Fibroblast of lung (primary cell): ENCODE measurements at places on chromosomes 6 and 20.
A peak's percentile ranks its signal among the peaks of the same experiment; 100 is the strongest.

DNA sequence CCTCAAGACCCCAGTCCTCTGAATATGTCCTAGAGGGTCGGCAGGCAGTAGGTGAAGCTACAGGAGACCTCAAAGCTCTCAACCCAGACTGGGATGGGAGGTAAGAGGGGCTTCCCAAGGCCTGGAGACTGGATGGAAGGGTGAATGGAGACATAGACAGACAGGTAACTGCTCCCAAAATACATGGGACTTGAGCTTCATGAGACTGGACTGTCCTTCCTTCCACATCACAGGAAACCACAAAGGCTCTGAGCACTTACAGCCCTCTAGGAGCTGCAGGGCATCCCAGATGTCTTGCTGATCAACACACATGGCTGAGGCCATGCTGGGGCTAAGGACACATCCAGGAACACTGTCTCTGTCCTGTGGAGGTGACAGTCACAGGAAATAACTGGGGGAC, 11.6 kb downstream of the HSPA12B start:
- DNase-seq, result no peak

DNA sequence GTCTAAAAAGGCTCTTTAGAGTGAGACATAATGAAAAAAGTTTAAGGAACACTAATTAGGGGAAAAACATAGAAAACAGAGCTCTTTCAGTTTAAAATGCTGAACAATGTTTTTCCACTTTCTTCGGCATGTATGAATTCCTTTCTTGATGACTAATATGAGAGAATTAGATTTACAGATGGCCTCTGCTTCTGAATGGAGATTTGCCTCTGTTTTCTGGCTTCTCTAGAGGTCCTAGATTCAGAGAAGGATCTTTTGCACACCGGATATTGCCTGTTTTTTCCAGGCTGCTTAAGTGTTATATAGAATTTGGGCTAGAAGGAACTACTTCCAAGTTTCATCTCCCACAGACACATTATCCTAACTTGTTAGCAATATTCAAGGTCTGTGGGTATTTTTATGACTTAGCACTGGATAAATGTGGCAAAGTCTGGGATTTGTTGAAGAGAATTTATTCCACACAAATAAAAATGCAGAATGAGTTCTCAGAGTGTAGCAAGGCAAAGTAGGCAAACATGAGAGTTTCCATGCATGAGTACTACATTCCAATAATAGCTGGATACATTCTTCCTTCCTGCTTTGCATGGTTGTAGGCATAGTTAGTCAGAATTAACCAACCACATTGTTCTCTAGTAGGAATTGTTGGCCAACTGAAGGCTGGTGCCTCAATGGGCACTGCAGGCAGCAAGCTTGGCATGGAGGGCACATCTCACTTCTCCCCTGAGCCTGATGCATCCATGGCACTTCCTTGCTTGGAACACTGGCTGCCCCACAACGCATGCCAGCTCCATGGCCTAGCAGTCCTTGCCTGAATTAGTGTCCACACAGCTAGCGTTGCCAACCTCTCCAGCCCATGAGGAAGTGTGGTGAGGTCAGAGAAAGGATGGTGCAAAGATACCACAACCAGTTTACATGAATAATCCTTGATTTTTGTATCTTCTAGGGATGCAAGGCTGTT, 224.2 kb downstream of the CLIC5 start:
- DNase-seq, result peak; percentile 89

DNA sequence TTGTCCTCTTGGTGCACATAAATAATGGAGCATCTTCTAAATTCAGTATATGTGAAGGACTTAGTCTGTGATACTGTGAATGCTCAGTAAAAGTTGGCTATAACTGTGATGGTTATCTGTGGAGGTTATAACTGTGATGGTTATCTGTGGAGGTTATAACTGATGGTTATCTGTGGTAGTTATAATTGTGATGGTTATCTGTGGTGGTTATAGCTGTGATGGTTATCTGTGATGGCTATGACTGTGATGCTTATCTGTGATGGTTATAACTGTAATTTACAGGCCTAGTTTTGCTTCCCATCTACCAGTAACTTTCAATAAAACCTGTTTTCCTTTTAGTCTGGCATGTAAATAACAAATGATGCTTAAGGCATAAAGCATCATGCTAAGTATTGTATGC, 16.5 kb downstream of the PTK7 start:
- DNase-seq, result no peak

- no peak for DNase-seq
Measured at GRCh38 chr6:36267731-36268477, 2.0 kb upstream of the PNPLA1 start.

DNA sequence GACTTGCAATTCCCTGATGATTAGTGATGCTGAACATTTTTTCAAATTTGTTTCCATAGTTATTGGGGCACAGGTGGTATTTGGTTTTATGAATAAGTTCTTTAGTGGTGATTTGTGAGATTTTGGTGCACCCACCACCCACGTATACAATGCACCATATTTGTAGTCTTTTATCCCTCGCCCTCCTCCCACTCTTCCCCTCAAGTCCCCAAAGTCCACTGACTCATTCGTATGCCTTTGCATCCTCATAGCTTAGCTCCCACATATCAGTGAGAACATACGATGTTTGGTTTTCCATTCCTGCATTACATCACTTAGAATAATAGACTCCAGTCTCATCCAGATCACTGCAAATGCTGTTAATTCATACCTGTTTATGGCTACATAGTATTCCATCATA, 167.3 kb downstream of the MYLK4 start:
- no peak for DNase-seq

DNA sequence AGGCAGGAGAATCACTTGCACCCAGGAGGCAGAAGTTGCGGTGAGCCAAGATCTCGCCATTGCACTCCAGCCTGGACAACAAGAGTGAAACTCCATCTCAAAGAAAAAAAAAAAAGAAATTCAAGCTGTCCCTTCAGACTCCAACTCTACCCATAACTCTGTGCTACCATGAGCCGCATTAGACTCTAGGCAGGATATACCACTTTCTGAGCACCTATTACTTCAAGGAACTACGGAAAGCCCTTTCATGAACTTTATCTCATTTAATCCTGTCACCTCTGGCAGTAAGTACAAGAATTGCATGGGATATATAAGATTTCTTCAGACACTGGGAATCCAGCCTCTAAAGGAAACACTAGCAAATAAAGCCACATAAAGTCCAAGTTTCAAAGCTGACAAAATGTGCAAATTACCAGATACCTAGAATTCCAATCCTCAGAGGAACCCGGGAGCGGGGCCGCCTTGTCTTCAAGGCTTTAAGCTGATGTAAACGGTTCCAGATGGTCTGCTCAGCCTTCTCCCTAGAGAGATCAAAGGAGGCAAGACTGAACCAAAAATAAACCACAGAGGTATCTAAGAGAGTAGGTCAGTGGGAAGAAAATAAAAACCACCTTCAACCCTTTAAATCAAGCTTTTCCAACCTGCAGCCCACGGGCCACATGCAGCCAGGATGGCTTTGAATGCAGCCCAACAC, 9.4 kb downstream of the CDK5RAP1 start:
- peak; percentile 78 for DNase-seq

- DNase-seq, result peak; percentile 77
Measured at GRCh38 chr6:121691126-121691551, 255.7 kb downstream of the GJA1 start.

- DNase-seq, result no peak
Measured at GRCh38 chr6:84560436-84561390, 203.7 kb downstream of the TBX18 start.

- peak; percentile 64 for DNase-seq
Measured at GRCh38 chr6:159249128-159249527, 79.9 kb downstream of the FNDC1 start.

DNA sequence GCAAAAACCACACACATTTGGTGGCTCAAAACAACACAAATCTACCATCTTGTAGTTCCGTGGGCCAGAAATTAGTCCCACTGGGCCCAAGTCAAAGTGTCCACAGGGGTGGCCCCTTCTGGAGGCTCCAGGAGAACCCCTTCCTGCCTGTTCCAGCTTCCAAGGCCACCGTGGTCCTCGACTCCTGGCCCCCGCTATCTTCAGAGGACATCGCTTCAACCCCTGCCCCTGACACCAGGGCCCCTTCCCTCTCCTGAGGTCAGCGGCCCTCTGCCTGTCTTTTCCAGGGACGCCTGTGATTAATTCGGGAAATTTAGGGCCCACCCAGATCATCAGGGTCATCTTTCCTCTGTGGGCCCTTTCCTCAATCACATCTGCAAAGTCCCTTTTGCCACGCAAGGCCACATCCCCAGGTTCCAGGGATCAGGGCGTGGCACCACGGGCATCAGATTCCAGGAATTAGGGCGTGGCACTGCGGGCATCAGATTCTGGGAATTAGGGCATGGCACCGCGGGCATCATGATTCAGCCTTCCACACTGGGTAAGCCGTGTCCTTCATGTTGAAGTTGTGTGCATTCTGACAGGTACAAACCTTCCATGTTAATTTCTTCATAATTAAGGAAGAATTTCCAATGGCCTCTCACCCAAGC, 59.9 kb upstream of the SMOC2 start:
- DNase-seq, result no peak

GRCh38 chr20:21503345-21503744, 10.5 kb downstream of the NKX2-2 start:
- DNase-seq, result no peak

GRCh38 chr20:34863421-34863965, 9.2 kb downstream of the GGT7 start:
- DNase-seq, result no peak
